ENCODE measurements at places on chromosomes 16 and 17.

DNA sequence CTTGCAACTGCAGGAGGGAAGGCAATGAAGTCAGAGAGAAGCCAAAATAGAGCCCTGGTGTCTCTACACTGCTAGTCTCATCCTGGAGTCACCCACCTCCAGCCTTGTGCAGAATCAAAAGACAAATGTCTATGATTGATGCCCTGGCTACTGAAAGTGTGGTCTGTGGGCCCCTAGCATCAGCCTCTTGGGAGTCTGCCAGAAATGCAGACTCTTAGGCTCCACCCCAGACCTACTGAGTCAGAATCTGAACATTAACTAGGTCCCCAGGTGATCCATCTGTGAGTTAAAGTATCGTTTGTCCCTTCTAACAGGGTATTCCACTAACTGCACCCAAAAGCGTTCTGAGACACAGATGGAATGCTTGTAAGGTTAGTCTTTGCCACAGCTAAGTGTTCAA is 21.2 kb downstream of the EARS2 start:
- DNase-seq, result no peak

DNA sequence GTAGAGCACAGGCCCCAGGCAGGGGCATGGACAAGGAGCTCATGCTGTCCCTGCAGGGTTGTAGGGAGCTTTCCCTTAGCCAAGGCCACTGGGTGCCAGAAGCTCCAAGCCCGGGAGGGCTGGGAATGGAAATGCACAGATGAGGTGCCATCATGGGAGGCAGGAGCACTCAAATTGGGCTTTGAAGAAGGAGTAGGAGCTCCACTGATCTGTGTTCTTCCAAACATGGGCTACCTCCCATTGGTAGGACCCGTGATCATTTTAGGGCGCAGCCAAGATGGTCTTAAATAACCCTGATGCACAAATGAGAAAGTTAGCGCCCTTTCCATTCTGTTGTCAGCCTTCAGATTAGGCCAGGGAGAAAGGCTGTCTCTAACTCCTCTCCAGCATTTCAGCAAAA is 201.5 kb downstream of the ZNF423 start:
- no peak for DNase-seq

DNA sequence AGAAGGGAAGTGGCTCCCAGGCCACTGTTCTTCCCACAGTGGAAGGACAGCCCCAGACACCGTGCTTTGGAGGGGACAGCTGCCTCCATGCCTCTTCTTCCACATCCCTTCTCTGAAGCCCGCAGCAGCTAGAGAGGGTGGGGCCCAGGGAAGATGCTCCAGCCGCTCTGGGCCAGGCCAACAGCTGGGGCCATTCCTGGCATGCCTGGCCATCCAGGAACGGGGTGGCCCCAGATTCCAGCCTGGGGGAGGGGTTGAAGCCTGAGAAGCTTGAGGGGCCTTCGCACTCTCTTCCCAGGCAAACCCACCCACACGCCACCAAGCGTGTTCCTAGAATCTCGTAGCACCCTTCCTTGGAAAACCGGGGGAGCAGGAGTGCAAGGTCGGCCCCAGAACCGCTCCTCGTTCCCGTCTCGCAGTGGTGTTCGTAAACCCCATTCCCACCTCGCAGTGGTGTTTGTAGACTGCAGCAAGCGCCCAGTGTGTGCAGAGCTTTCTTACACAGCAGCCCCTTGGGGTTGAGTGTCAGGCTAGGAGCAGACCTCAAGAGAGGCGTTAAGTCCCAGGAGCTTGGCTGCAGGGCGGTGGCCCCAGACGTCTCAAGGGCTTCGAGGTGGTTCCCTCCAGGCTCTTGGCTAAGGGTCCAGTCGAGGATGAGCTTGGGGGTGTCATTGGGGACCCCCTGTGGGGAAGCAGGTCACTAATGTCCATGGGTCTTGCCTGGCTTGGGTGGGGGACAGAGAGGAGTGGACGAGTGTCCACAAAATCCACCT is 2.7 kb downstream of the CDH15 start:
- no peak for DNase-seq

DNA sequence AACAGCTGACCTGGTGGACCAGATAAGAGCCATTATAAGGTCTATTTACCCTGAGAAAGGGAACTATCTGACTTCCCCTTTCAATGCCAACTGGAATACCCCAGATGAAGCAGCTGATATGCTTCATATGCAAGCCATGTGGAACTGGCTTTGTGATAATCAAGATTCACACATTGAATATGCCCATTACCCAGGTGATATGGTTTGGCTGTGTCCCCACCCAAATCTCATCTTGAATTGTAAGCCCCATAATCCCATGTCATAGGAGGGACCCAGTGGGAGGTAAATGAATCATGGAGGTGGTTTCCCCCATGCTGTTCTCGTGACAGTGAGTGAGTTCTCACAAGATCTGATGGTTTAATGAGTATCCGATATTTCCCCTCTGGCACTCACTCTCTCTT is 42.1 kb downstream of the IKZF3 start:
- no peak for DNase-seq

- no peak for DNase-seq
These were observed 1.6 kb downstream of the RANGRF start for GRCh38 chr17:8290043-8290442.

DNA sequence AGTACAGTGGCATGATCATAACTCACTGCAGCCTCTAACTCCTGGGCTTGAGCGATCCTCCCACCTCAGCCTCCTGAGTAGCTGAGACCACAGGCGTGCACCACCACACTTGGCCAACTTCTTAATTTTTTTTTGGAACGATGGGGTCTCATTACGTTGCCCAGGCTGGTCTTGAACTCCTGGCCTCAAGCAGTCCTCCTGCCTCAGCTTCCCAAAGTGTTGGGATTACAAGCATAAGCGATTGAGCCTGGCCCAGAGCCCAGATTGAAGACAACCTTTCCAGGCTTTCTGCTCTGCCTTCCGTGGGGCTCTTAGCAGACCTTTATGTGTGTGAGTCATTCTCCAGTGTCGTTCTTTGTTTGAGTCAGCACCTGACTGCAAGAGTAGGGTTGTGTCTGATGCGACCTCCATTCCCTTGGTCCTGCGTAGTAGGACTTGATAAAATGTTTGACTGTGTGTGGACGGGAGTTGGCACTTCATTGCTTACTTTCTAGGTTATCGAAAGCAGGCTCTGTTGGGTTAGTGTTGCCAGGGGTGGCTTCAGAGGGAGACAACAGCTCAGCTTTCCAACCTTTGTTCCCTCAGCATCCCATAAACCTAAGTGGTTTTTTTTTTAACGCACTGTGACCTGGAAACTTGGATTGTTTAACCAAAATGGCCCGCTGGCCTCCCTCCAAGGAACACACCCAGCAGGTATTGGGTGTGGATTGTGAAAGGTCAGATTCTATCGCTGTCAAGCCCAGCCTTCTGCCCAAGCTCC is 26.4 kb downstream of the EEF2K start:
- DNase-seq, result peak; percentile 98

DNA sequence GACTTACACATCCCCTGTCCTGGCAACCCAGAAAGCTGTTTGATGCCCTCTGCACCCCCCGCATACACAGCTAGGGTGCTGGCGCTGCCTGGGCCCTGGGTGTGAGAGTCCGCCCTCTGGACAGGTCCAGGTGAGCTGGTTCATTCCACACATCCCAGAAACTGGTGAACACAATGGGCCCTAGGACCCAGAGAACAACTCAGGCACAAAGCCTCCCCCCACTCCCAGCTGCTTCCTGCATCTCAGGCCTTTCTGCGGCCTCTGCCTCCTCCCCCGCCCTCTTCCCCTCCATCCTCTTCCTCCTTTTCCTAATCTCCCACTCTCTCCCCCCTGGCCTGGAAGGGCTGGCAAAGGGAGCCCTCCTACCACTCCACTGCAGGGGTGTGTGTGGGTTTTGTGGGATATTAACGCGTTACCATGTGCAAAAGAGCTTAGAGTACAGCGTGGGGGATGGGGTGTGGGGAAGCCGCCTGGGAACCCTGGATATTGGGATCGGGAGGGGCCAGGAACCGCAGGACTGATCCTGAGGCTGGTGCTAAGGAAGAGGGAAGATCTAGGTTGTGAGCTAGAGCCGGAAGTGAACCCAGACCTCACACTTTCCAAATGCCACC is 1.6 kb upstream of the PPP1R9B start:
- DNase-seq, result peak; percentile 95

DNA sequence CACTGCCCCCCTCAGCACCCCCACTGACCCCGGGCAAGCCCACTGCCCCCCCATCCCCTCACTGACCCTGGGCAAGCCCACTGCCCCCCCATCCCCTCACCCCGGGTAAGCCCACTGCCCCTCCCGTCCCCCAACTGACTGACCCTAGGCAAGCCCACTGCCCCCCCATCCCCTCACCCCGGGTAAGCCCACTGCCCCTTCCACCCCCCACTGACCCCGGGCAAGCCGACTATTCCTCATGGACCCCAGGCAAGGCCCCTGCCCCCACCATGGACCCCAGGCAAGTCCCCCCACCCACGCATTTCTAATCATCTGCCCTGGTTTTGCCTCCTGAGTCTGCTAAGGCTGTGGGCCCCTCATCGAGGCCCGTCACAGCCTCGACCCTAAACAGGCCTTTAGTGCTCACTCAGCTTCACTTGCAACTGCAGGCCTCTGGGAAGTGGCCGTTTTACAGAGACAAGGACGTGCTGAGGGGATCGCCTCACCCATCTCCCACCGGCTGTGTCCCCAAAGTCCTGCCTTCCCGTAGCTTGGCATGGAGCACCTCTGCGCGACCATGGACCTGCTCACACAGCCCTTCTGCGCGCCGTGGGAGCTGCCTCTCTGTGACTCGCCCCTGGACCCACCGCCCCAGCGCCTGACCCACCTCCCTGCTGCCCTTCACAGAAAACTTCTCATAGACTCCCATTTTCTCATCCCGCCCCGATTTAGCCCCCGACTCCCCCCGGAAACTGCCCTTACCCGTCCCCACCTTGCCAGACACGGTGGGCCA is 3.6 kb downstream of the VPS9D1 start:
- no peak for DNase-seq

DNA sequence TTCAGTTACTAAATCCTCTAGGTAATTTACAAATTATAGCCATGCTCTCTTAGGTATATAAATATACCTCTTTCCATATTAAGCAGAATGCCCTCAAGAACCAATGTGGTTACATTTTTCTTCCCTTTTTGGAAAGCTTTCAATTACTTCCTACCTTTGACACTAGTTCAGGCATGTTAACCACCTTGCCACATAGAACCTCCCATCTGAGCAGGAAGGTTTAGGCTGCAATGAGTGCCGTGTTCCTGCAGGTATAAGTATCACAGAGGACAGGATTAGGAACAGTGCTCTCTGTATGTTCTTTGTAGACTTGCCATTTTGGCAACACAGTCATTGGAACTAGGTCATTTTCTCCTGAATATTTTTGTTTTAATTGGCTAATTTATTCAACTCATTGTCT is 20.1 kb downstream of the KRT25 start:
- no peak for DNase-seq

DNA sequence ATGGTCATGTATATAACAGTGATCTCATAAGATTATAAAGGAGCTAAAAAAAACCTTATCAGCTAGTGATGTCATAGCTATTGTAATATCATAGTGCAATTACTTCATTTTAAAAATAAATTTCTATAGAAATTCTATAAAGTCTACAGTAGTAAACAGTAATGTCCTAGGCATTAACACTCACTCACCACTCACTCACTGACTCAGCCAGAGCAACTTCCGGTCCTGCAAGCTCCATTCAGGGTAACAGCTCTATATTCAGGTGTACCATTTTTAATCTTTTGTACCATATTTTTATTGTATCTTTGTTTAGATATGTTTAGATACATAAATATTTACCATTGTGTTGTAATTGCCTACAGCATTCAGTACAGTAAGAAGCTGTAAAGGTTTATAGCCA is 524.4 kb upstream of the CDH5 start:
- no peak for DNase-seq

DNA sequence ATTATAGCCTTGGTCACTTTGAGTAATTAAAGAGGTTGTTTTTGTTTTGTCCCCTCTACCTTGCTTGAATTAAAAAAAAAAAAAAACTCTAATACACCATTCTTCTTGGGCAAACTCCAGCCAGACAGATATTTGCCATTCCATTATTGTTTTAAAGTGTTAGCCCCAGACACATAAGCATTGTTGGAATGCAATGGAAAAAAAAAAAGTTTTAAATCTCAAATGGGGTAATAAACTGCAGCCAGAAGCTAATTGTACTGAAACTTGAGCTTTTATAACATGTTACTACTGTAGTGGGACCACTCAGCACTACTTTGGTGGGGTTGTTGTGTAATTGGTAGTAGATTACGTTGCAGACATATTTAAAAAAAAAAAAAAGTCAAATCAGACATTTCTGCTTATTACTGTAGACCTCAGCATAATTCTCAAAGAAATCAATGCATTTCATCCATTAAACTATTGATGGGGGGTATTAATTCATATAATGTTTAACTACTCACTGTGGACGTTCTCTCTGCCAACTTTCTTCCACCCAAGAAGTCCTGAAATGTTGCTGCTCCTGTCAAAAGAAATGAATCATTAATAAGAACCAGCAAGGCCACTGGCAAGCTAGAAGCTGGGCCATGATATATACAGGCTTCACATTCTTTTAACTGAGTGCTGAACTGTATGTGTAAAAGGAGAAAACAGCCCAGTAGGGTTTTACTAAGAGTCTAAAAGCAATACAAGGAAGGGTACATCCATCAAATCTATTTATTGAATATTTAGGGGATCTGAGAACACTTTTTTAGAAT is 626.6 kb upstream of the SOX9 start:
- no peak for DNase-seq

DNA sequence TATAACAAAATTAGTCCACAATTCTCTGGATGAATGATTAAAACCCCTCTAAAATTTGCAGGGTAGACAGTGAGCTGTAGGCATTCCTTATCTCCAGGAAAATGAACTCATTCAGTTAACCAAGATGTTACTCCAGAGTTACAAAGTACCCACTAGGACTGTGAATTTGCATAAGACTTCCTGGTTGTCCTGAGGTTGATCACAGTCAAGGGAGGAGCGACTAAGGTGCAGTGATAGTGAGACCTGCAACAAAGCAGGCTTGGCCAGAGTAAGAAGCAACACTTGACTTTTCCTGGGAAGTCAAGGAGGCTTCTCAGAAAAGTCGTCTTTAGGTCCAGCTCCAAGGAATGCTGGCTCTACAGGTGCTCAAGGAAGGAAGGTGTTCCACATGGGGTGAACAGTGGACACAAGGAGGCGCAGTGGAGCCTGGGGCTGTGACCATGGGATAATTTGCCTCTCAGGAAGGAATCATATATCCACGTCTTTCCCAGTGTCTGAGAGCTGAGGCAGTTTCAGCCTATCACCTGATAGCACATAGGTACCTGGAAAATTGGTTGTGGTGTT is 821.1 kb upstream of the EEF2KMT start:
- no peak for DNase-seq

- no peak for DNase-seq
These were observed 68.1 kb upstream of the CES5A start for GRCh38 chr16:55943267-55943666.

- no peak for DNase-seq
These were observed 28.0 kb downstream of the PPL start for GRCh38 chr16:4908854-4909401.

DNA sequence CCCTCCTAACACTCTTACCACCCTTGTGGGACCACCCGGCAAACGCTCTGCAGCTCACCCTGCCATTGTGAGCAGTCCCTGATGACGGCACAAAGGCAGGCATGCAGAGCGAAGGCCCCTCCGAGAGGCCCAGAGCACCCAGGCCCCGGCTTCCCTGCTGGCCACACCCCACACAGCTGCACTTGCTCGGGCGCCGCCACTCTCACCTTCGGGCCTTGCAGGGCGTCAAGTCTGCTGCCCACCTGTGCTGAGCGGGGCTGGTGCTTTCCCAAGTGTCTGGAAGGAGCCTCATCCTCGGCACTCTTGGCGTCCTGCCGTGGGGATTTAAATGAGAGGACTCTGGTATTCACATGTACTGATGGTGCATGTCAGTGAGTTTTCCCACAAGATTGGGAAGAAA is 30.3 kb upstream of the FASN start:
- no peak for DNase-seq

GRCh38 chr17:81999587-81999975 is 22.2 kb downstream of the ASPSCR1 start:
- DNase-seq, result no peak

Data from NCI-H69 (cell line).